ENCODE measurements at places on chromosomes 13 and 19.

- no peaks in the 10 kb centered on the region for H3K36me3 ChIP-seq
- H3K27me3 ChIP-seq: peaks cover 2% of the 10 kb centered on the region
- no peak for DNase-seq
These were observed 37.9 kb upstream of the UBL3 start for GRCh38 chr13:29888306-29888705.

DNA sequence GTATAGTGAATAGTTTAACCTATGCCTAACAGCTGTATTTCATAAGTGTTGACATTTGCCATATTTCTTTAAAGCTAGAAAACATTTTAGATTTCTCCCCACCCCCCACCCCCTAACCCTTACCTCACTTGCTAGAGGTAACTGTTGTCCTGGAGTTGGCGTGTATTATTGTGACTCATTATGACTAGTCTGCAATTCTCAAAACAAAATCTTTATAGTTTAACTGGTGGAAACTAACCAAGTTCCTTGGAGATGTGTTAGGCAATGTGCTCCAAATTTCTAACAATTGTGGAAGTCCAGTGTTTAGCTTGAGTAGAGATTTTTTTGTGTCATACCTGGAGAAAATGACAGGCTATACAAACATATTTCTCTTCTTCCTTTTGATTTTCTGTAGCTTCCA lies 38.0 kb downstream of the KCTD4 start:
- H3K4me1 ChIP-seq: no peaks in the 10 kb centered on the region
- H3K4me3 ChIP-seq: no peak overlapping the region
- H3K27ac ChIP-seq: no peak overlapping the region
- no peaks in the 10 kb centered on the region for H3K27me3 ChIP-seq

- H3K27me3 ChIP-seq: peaks cover 16% of the 10 kb centered on the region
- no peaks in the 10 kb centered on the region for H3K36me3 ChIP-seq
- no peak overlapping the region for H3K4me3 ChIP-seq
- DNase-seq: no peak
These were observed 4.4 kb upstream of the LILRA5 start for GRCh38 chr19:54317108-54317964.

DNA sequence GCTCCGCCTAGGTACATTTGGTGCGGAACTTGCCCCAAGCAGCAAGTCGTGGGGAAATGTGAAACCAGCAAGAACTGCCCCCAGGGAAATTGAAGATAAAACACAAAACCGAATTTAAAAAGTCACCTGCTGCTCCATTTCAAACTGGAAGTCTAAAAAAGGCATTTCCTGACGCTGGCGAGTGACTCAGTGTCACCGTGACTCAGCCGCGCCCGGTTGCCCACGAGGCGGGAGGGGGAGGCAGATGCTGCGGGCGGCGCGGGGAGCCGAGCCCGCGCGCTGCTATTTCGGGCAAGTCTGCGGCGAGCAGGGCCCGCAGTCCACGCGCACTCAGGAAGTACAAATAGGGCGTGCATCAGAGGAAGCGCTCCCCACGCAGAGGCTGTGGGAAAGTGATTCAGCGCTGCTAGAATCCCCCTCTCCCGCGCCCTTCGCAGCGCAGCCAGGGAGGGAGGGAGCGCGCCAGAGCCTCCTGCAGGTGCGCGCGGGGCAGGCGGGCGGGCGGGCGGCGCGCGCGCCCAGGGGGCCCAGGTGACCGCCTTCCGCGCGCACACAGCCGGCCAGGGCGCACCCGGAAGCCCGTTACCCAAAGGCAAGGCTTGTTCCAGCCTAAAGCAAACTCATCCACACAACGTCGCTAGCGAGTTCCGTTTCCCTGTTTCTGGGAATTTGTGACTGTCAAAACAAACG lies 168.8 kb downstream of the COL4A1 start:
- no peaks in the 10 kb centered on the region for H3K36me3 ChIP-seq
- no peak for DNase-seq
- no peak overlapping the region for H3K27ac ChIP-seq
- peaks cover 17% of the 10 kb centered on the region for H3K27me3 ChIP-seq
- H3K4me3 ChIP-seq: peak overlapping the region; percentile 64
- H3K4me1 ChIP-seq: no peaks in the 10 kb centered on the region

DNA sequence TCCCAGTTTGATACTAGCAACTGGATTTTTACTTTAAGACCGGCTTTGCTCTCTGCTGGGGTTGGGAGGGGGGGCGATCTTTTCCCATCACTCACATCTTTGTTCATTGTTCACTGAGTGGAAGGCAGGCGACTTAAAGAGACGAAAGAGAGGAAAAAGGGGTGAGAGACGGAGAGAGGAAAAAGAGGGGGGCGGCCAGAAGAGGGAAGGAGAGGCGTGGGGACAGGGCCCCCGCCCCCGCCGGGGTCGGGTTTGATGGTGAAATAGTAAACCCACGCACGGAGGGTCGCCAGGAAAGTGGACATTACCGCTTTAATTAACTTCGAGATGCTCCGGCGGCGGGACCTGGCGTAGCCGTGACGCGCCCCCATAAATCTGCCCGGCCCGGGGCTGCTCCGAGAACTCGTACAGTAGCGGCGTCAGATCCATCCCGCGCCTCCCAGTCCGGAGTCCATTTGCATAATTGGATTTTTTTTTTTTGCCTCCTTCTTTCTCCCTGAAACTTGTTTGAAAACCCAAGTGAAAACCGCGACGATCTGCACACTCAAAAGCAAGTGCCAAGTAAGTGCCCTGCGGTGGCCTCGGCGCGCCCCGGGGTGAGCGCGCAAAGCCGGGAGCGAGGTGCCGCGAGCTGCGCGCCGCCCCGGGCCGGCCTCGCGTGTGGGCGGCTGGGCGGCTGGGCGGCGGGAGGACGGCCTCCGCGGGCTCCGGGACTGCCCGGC lies 143.9 kb upstream of the ZNF536 start:
- peak overlapping the region; percentile 29 for H3K4me3 ChIP-seq
- H3K4me1 ChIP-seq: peaks cover 17% of the 10 kb centered on the region
- H3K36me3 ChIP-seq: peaks cover 4% of the 10 kb centered on the region
- no peak overlapping the region for H3K27ac ChIP-seq

GRCh38 chr19:39390451-39390750 lies 505 bp downstream of the PAF1 start:
- peak overlapping the region; percentile 98 for H3K27ac ChIP-seq
- H3K4me1 ChIP-seq: peaks cover 20% of the 10 kb centered on the region
- H3K27me3 ChIP-seq: no peaks in the 10 kb centered on the region
- no peak for DNase-seq
- peak overlapping the region; percentile 96 for H3K4me3 ChIP-seq

GRCh38 chr19:6098574-6098973 lies 11.7 kb downstream of the RFX2 start:
- H3K27ac ChIP-seq: no peak overlapping the region
- H3K27me3 ChIP-seq: no peaks in the 10 kb centered on the region
- H3K4me1 ChIP-seq: peaks cover 7% of the 10 kb centered on the region

GRCh38 chr13:36680913-36681312 lies 7.1 kb downstream of the SERTM1 start:
- no peaks in the 10 kb centered on the region for H3K27me3 ChIP-seq
- no peak for DNase-seq
- no peak overlapping the region for H3K4me3 ChIP-seq
- no peaks in the 10 kb centered on the region for H3K36me3 ChIP-seq
- H3K27ac ChIP-seq: no peak overlapping the region

GRCh38 chr13:106129273-106129672 lies 406.2 kb downstream of the EFNB2 start:
- H3K36me3 ChIP-seq: no peaks in the 10 kb centered on the region
- H3K4me1 ChIP-seq: no peaks in the 10 kb centered on the region
- no peak overlapping the region for H3K4me3 ChIP-seq

- peaks cover 2% of the 10 kb centered on the region for H3K27me3 ChIP-seq
- no peaks in the 10 kb centered on the region for H3K4me1 ChIP-seq
- H3K36me3 ChIP-seq: no peaks in the 10 kb centered on the region
- H3K4me3 ChIP-seq: no peak overlapping the region
- H3K27ac ChIP-seq: no peak overlapping the region
These were observed 197.0 kb downstream of the COL4A1 start for GRCh38 chr13:110109910-110110309.

GRCh38 chr13:107421951-107422350 lies 793.4 kb downstream of the LIG4 start:
- no peak overlapping the region for H3K4me3 ChIP-seq
- no peak for DNase-seq
- H3K27ac ChIP-seq: no peak overlapping the region
- no peaks in the 10 kb centered on the region for H3K27me3 ChIP-seq

GRCh38 chr13:45339867-45340266 lies 1.1 kb downstream of the TPT1 start:
- peaks cover 29% of the 10 kb centered on the region for H3K36me3 ChIP-seq
- H3K27ac ChIP-seq: peak overlapping the region; percentile 98
- peak overlapping the region; percentile 98 for H3K4me3 ChIP-seq
- H3K4me1 ChIP-seq: peaks cover 36% of the 10 kb centered on the region
- DNase-seq: no peak
- H3K27me3 ChIP-seq: no peaks in the 10 kb centered on the region

DNA sequence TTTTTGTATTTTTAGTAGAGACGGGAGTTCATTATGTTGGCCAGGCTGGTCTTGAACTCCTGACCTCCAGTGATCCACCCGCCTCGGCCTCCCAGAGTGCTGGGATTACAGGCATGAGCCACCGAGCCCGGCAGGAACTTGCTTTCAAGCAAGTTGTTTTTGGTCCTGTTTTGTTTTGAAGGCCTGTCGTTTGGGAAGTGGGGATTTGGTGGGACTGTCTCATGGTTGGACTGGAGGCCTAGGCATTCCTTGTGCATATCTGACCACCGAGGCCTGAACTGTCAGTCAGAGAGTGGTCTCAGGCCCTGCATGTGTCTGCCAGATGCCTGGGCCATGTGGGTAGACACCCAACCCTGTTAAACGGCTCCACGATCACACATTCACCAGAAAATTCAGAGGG lies 26.3 kb downstream of the UBXN6 start:
- no peak for DNase-seq
- H3K27ac ChIP-seq: peak overlapping the region; percentile 95
- H3K36me3 ChIP-seq: peaks cover 6% of the 10 kb centered on the region
- no peaks in the 10 kb centered on the region for H3K27me3 ChIP-seq

GRCh38 chr19:30020189-30020588 lies 78.2 kb downstream of the URI1 start:
- no peak overlapping the region for H3K27ac ChIP-seq
- peaks cover 9% of the 10 kb centered on the region for H3K4me1 ChIP-seq
- H3K27me3 ChIP-seq: no peaks in the 10 kb centered on the region
- DNase-seq: no peak
- no peak overlapping the region for H3K4me3 ChIP-seq

Data from memory B cell (primary cell).